ENCODE measurements at places on chromosomes 3 and 15.

DNA sequence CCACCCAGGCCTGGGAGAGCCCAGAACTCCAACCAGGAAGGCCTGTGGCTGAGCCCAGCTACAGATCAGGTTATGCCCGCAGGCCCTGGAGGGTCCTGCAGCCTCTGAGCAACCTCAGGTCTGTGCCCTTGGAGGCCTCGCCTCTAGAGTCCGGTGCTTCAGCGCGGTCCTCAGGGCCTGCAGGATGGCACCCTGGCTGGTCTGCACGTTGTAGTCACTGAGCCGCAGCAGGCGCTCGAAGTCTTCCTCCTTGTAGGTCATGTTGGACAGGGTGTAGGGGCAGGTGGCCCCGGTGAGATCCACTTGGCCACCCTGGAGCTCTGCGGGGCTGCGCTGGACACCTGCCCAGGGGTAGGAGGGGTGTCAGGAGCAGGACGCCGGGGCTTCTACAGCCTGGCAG, 25.8 kb downstream of the PLA2G4D start:
- no peak for DNase-seq

DNA sequence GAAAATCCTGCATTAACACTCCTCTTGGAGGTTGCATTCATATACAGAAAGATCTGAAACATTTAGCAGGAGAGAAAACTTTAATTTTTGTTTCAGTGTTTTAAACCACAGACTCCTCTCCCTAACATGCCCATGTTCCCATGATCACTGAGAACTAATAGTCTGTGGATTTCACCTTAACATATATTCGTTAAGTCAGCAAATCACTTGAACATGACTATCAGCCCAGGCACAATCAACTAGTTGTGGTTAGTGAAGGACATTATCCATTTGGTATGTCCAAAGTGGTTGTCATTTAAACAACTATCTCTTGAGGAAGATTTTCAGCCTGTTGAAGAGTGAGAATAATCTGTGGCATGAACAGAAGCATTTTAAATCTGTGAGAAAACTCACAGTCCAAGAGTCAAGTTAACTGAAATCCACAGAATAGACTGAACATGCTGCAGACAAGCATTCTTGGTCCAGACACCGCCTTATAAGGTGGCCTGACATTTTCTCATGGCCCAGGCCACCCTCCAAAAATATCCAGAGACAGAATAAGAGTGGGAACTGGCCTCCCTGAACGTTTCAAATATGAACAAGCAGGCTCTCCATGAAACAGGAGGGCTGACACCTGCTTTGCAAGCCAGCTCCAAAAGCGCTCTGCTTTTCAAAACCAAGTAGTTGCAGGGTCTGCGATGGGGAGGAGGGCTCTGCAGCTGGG, 39.9 kb upstream of the ADCY5 start:
- no peak for DNase-seq

- DNase-seq: no peak
Measured at GRCh38 chr3:35737527-35737926, 98.2 kb downstream of the ARPP21 start.

- DNase-seq: no peak
Measured at GRCh38 chr15:69082554-69082953, 68.1 kb downstream of the NOX5 start.

GRCh38 chr15:55590788-55591187, 2.6 kb upstream of the PYGO1 start:
- no peak for DNase-seq

GRCh38 chr15:24772686-24773373, 97.3 kb downstream of the NPAP1 start:
- DNase-seq: no peak

GRCh38 chr3:31022716-31023115, 128.3 kb upstream of the GADL1 start:
- no peak for DNase-seq

GRCh38 chr15:96421178-96421601, 90.7 kb downstream of the NR2F2 start:
- no peak for DNase-seq

GRCh38 chr3:30435861-30436331, 170.5 kb upstream of the TGFBR2 start:
- no peak for DNase-seq

GRCh38 chr3:124935794-124936542, 1.4 kb upstream of the MUC13 start:
- no peak for DNase-seq

DNA sequence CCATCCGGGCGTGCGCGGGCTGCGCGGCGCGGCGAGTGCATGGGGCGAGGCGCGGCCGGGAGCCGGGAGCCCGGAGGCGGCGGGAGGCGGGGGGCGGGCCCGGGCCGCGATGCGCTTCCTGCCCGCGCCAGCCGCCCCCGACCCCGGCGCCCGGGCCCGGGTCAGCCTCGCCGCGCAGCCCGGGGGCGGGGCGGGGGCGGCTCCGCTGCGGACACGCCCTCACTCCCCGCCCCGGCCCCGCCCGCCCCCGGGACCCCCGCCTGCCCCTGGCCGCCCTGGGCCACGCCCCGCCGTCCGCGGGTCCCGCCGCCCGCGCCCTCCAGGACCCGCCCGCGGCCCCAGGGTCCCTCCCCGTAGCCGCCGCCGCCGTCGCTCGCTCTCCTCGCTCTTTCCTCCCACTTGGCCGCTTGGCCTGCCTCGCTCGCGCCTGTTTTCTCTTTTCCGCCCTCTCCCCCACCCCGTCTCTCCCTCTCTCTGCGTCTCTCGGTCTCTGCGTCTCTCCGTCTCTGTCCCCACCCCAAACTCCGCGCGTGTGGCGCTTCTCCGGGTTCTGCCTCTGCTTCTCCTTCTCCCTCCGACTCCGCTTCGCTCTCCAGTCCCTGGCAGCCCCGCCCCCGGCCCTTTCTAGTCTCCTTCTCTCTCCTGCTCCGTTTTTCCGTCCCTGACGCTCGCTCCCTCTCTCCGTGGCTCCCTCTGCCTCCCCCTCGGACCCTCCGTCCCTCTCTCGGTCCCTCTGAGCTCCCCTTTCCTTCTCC, at the start of gene PLXND1:
Gene PLXND1, minus strand, starts transcription at position 41 of the 755 bp plus-strand sequence. Its CDS starts 37 bp downstream, at position 4.
- peak; percentile 52 for DNase-seq

DNA sequence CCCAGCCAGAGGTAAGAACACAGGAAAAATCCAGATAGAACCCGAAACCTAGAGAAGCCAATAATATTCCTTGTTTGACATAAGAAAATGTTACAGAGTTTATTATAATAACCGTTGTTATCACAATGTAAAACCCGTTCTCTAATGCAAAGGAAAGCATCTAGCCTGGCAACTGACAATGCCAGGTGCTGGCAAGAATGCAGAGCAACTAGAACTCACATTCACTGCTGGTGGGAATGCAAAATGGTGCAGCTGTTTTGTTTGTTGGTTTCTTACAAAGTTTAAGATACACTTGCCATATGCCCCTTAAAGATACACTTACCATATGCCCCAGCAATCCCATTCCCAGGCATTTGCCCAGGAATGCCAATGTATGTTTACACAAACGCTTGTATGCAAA, 23.4 kb downstream of the VPS39 start:
- no peak for DNase-seq

- DNase-seq: no peak
Measured at GRCh38 chr3:19384868-19385267, 236.6 kb downstream of the KCNH8 start.

- DNase-seq: no peak
Measured at GRCh38 chr3:159765860-159766294, 222.8 kb upstream of the IL12A start.

DNA sequence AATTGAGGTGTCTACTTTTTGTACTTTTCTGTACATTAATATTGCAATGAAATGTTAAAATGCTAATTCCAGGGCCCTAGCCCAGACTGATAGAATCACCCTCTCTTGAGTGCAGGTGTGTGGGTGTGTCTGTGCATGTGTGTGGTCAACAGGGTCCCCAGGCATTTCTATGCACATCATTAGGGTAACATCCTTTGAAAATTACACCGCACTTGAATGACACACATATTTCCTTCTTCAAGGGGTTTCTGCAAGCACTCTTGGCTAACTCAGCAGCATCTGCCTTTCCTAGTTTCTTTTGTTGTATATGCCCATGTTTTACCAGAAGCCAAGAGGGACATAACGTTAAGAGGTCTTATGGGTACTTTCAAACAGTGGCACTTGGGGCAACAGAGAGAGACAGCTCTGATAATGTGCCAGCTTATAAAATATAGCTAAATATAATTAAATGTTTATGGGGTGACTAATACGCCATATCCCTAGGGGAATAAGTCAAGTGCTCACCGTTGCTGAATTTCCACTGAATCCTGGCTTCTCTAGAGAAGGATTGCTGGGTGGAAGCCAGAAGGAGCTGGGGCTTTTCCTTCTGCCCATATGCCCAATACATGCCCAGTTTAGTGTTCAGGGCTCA, 54.5 kb upstream of the LRIG1 start:
- no peak for DNase-seq

- DNase-seq: peak; percentile 66
Measured at GRCh38 chr3:84959470-84960271, 882 bp downstream of the CADM2 start.

DNA sequence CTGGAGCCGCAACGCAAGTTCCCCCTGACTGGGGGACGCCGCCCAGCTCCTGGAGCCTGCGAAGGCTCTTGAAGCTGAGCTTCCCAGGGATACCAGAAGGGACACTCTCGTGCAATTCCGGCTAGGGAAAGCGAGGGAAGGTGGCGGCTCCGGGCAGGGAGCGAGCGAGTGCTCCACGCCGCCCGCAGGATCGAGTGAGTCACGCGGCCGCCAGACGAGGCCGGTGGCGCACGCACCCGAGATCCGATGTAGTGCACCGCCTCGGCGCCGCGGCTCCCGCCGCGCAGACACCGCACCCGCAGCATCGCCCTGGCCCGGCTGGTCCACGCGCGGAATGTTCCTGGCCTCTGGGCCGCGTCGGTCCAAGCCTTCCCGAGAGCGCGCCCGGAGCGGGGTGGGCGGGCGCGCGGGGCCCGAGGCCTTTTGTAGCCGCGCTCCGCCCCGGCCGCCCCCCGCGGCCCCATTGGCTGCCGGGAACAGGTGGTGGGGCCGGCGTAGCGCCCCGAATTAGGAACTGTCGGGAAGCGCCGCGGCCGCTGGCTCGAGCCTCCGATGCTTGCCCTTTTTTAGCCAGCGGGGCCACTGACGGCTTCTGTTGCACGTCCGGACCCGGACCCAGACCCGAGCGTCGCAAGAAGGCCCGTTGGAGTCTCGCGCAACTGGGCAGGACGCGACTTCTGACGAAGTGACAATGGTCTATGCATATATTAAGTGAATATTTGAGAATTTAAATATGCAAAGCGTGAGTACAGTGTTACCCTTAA, at the start of gene GATM:
Gene GATM, minus strand, starts transcription at position 396 of the 764 bp plus-strand sequence. Its CDS starts 91 bp downstream, at position 305.
- peak; percentile 41 for DNase-seq

DNA sequence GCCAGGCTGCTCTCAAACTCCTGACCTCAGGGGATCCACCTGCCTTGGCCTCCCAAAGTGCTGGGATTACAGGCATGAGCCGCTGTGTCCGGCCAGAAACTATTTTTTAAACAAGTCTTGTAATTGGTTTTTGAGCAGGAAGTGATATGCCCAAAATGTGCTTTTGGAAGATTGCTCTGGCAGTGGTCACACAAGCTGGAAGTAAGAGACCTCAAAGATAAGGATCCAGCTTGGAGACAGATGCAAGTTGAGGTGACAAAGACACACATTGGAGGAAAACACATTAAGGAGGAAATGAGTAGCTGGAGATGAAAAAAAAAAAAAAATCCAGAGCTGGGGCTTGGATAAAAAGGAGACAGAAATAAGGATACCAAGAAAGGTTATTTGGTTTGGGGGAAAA, 6.3 kb downstream of the TM4SF18 start:
- DNase-seq: no peak

GRCh38 chr3:141258973-141259372, 27.3 kb downstream of the PXYLP1 start:
- no peak for DNase-seq

- no peak for DNase-seq
Measured at GRCh38 chr3:197734667-197735318, 1.9 kb downstream of the RUBCN start.

GRCh38 chr3:55721716-55722484, 234.8 kb upstream of the WNT5A start:
- no peak for DNase-seq

GRCh38 chr3:170867143-170867937, 2.7 kb downstream of the RPL22L1 start:
- DNase-seq: no peak

DNA sequence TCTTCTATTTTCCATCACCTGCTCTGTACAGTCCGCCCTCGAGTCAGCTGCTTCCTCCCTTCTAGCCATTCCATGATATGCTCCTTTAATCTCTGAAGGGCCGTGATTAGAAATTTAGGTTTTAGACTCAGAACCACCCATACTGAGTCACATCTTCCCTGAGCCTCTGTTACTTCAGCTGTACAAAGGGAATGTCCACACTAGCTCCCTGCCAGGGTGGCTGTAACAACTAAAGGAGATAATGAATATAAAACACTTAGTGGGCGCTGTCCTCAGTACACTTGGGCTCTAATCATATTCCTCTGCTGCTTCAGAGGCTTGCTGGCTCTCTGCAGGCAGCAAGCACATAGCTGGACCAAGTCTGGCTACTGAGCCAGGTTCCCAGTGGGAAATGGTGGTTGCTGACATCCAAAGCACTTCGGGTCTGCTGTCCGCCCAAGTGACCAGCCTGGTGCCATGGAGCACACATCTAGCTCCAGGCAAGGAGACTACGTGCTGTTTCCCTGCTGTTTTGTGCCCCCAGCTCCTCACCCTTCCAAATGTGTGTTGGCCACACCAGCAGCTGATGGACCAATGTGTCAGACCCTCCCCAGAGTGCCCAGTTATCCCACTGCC, 901 bp upstream of the CHST14 start:
- DNase-seq: no peak

- no peak for DNase-seq
Measured at GRCh38 chr3:114192136-114192535, 13.3 kb upstream of the DRD3 start.

GRCh38 chr3:160400030-160400701, 716 bp downstream of the SMC4 start:
- DNase-seq: no peak

GRCh38 chr3:16927485-16927884, 42.7 kb downstream of the PLCL2 start:
- no peak for DNase-seq

DNA sequence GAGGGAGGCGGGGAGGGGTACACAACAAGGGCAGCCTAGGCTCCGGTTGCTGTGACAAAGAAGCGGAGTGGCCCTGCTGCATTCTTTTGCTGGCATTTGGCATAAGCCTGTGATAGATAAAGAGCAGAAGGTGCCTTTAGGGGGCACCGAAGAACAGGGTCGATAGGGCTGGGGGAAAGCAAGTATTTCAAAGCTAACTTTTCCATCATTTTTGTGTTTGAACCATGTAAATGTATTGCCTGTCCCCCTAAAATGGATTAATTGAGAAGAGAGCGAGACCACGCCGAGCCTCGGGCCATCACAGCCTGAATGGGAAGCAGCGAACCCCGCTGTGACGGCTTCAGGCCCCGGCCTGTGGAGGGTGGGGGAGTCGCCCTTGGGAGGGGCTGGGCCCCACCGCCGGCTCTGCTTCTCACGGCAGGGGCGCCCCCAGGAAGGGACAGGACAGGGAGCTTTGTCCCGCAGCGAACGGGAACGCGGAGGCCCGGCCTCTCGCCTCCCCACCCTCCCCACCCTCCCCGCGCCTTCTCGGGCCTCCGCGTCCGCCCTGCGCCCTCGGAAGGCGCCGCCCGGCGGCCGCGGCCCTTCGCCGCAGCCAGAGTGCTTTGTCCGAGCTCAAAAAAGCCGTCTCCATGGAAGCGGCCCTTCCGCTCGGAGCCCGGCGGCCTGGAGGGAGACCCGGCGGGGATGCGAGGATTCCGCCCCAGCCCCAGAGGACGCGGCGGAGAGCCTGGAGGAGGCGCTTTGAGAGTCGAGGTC, 32.4 kb upstream of the ALDH1L1 start:
- peak; percentile 26 for DNase-seq

GRCh38 chr3:182608832-182609231, 184.5 kb upstream of the ATP11B start:
- DNase-seq: no peak

All from NCI-H345 (cell line).